ENCODE measurements at places on chromosomes 6 and 20.
A peak's percentile ranks its signal among the peaks of the same experiment; 100 is the strongest.

GRCh38 chr20:11366660-11367059, 551.0 kb upstream of the BTBD3 start:
- DNase-seq = no peak

GRCh38 chr20:1993986-1994385, at the start of gene PDYN:
PDYN (minus strand) TSS chr20:1994058; CDS start chr20:1983084, 10,974 bp downstream.
- DNase-seq = no peak

GRCh38 chr6:3711776-3712175, 39.7 kb downstream of the PXDC1 start:
- DNase-seq = no peak

GRCh38 chr6:124099520-124099919, 295.9 kb downstream of the NKAIN2 start:
- DNase-seq = no peak

- DNase-seq = no peak
These were observed 222.6 kb upstream of the CEP162 start for GRCh38 chr6:84450018-84450417.

GRCh38 chr6:7249946-7250643, 62.9 kb downstream of the SSR1 start:
- no peak for DNase-seq

DNA sequence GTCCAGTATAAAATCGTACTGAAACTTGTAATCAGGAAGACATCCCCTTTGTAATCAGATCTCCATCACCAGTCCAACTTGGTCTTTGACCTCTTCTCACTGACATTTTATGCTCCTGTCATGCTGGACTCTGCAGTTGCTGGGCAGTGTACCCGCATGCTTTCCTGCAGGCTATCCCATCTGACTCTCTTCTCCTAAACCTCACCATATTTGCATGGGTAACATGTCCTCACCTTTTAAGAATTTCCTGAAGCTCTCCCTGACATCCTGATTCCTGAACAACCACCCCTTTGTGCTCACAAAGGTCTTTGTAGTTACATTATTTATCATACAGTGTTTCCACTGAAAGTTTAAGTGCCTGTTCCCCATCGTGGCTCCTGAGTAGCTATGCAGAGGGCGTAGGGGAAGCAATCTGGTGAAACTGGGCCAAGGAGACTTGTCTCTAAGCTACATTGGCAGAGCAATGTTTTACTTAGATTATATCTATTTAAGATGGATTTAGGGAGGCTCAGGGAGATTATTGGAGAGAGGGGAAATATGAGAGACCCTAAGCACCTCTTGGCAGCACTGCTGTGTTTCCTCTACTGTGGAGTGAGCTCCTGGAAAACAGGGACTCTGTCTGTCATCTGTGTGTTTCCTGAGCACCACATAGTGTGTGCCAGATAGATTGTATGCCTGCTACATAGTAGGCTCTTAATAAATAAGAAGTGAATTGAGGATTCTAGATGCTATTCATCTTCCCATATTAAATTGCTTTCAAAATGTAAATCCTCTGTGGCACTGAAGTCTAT, 124.0 kb downstream of the LAMA2 start:
- DNase-seq = no peak

DNA sequence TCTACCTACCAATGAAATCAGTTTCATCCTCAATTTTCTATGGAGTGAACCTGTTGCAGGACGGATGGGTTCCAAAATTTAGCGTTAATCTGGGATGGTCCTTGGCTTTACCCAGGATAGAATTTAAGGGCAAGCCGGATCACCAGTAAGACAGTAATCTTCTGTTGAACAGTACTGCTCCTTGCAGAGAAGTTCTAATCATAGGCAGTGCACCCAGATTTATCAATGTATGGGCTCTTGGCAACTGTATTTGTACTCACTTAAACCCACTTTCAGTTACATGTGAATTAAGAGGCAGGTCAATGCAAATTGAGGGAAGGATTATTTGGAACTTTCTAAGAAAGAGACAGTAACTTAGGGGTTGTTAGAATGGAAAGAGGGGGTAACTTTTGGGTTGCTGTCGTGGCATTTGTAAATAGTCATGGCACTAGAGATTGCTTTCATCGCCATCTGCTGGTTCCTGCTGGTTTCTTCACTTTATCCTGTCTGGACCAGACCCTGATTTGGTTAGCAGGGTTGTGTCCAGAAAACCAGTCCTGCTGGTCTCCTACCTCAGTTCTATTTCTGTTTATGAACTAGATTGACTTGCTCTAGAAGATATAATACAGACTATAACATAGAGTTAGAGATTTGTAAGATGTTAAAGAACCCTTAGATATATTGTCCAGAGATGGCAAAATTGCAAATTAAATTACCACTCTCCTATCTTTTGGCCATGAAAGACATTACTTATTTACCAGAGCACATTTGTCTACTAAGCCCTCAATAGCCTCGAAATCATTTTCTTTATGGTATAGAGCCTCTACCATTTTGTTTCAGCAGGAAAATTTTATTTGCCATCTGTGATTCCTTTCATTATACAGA, 646.3 kb downstream of the UTRN start:
- peak; percentile 75 for DNase-seq

GRCh38 chr6:71649915-71650314, 236.4 kb upstream of the RIMS1 start:
- DNase-seq = no peak

DNA sequence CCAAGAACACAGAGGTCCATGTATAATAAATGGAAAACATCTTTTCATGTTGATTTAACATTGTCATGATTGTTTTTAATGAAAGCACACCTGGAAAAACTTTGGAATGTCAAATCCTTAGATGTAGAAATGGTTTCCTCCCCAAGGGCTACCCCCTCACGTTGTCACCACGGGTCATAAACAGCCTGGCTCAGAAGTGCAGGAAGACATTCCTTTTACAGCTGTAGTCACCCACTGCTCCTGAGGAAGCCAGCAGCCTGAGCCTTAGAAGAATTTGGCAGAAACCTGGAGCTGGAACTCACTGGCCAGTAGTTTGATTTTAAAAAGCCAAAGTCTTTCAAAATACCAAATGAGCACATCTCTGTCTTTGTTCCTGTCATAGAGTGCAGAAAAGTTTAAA, 23.7 kb downstream of the ADGRF5 start:
- no peak for DNase-seq

- DNase-seq = peak; percentile 47
These were observed 6.2 kb upstream of the RBCK1 start for GRCh38 chr20:401682-402495.

DNA sequence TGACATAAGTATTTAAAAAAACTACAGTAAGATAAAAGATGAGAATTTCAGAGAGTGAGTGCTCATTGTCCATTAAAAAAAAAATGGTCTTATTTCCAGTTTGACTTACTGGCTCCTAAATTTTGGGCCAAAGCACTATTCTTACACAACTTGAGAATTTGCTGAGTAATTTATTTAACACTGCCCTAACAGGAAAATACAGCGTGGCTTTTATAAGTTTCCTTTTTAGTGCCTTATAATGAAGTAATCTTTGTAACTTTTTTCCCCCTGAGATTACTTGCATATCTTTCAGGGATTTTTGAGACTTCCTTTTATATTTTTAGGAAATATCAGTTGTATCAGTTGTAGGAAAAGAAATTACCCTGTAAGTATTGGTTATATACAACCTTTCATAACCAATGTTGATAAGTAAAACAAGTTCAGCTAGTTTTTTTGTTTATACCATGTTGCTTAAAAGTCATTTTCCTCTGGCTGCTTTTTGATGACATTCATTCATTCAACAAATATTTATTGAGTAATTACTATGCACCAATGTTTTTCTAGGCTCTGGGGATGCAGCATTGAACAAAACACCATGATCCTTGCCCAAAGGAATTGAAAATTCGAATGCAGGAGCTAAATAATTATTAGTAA, 106.4 kb upstream of the SGK1 start:
- no peak for DNase-seq

DNA sequence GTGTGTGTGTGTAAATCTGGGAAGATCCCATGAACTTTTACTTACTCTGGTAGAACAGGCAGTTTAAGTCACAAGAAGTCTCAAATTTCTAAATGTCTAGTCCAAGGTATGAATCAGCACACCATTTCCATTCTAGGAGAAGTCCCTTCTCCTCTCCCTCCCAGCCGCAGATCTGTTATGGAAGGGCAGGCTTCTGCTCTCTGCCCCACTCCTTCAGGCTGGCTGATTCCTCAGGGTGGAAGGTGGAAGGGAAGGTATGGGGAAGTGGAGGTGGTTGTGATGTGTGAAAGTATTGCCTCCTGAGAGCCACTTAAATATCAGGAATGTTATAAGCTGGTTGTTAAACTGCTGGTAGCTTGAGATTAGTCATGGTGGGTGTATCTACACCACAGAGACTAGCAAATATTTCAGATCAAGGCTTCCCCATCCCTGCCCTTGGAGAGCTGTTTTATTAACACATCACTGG, 44.5 kb upstream of the LAMA4 start:
- DNase-seq = peak; percentile 84

DNA sequence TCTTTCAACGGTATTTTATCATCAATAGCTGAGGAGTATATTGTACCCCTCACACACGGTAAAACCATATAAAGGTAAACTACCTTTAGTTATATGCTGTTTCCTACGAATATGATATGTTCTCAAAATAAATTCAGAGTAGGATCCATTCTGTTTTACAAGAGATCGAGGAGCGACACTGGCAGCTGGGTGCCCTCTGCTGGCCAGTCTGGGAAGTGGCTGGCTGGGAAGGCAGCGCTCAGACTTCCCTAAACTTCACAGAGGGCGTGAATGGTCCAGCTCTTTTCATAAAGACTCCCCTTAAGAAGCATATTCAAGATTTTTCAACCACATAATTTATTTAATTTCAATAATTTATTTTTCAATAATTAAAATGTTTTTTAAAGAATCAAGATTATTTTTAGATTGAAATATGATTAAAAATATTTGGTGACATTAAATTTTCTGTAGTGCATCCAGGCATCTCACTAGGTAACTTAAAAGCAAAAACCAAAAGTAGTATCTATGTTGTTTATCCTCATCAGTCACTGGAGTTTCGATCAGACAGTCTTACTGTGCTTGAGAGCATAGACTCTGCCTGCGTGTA, 187.5 kb upstream of the PDE10A start:
- DNase-seq = peak; percentile 55

DNA sequence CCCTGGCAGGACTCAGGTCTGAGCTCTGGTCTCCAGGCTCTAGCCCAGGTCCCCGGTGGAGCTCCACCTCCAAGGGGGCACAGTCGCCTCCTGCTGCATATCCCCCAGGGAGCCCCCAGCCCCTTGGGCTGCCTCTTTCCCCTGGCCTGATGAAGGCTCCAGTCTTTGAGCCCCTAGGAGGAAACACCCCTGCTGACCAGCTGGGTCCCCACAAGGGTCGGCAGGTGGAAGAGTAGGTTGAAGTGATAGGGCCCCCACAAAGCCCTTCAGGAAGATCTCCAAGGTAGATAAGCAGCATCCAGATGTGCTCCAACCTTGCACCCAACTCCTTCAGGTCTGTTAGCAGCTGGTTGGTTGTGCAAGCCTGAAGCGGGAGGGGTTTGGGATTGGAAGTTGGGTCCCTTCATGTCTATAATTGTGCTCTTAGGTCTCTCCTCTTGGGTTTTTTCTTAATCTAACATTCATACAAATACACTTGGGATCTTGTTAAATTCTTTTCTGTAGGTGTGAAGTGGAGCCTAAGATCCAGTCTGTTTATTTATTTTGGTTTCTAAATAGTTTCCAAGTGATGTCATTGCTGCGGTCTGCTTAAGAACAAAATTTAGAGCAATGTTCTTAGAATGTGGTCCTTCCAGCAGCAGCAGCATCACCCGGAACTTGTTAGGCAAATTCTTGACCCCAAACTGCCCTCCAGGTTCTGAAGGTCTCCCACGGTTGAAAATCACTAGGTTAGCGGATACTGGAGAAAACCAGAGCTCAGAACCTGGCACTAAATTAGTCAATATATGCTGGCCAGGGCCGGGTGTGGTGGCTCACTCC, 5.1 kb downstream of the UBE2C start:
- DNase-seq = peak; percentile 74

GRCh38 chr20:19560881-19561480, 197.1 kb upstream of the RIN2 start:
- no peak for DNase-seq

DNA sequence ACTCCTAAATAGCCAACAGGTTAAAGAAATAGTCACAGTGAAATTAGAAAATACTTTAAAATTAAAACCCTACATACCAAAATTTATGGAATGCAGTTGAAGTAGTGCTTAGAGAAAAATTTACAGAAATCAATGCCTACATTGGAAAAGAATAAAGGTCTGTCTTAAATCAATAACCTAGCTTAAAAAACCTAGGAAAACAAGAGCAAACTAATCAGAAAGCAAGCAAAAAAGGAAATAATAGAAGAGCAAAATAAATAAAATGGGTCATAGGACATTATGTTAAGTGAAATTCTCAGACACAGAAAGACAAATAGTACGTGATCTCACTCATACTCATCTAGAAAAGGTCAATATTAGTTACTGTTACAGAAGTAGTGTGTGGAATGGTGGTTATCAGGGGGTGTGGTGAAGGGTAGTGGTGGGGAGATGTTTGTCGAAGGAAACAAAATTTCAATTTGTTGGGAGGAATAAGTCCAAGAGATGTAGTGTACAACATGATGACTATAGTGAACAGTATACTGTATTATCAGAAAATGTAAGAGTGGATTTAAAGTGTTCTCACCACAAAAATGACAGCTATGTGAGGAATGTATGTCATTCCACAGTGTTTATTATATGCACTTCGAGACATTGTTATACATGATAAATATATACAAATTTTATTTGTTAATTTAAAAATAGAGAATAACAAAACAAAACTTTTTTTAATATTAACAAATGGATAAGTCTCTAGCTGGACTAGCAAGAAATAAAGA, 423.6 kb downstream of the CDH26 start:
- DNase-seq = no peak

GRCh38 chr6:76881414-76881813, 581.9 kb downstream of the HTR1B start:
- DNase-seq = peak; percentile 13

- no peak for DNase-seq
These were observed 20.2 kb upstream of the RREB1 start for GRCh38 chr6:7087491-7087979.

DNA sequence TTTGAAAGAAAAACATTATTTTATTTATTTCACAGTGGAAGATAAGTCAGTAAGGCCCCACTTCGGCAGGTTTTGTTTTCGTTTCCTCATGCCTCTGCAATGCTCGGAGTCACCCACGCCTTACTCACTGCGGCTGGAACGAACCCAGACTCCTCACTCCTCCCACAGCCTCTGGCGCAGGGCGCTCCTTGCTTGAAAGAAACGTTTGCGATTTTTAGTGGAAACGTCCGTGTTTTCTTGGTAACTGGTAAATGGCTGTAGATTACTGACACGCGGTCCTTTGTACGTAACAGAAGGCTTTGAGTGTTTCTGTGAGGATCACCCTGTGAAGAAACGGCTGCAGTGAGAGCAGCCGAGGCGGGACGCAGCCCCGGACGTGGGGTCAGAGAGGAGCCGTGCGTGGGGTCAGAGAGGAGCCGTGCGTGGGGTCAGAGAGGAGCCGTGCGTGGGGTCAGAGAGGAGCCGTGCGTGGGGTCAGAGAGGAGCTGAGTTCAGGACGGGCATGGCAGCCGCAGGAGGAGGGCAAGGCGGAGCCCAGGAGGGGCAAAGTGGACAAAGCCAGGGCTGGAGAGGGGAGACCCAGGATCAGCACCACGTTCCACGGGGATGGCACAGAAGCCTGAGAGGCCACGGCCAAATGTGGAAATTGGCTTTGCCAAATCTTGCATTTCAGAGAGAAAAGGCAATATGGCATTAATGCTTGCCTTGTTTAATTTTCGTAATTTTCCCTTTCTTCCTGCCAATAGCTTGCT, 198.6 kb upstream of the THBS2 start:
- DNase-seq = peak; percentile 86

GRCh38 chr6:40743690-40744446, 156.7 kb upstream of the LRFN2 start:
- DNase-seq = no peak

- DNase-seq = no peak
These were observed 17.0 kb upstream of the CPNE5 start for GRCh38 chr6:36856277-36856676.
